ENCODE measurements at places on chromosomes 11 and 22. TPM values are rescaled to one million over a fixed set of nuclear protein-coding genes. Genes with fewer than 3 reads are reported as not detected.

Gene CREB3L1
- 27.1 TPM for total RNA-seq

Gene DEFB108B
- total RNA-seq = not detected

Gene KCNJ11
- total RNA-seq = 4.6 TPM

Gene PNPLA5
- 2.3 TPM for total RNA-seq

Gene KCNK7
- 8.5 TPM for total RNA-seq

Gene RELT
- total RNA-seq = 4.3 TPM

Gene C11orf21
- total RNA-seq = 2.0 TPM

Gene MN1
- 7.4 TPM for total RNA-seq

Gene SLN
- total RNA-seq = 215 TPM

Gene ADAMTS15
- 20.0 TPM for total RNA-seq

Gene C22orf42
- not detected for total RNA-seq

Gene PCNX3
- 8.6 TPM for total RNA-seq

Gene TMPRSS6
- 0.59 TPM for total RNA-seq

Gene HTR3A
- total RNA-seq = 0.99 TPM

Gene CBLIF
- total RNA-seq = not detected

Gene CYP2D6
- 1.4 TPM for total RNA-seq

Gene SCGB1C1
- total RNA-seq = not detected

Gene CRYBA4
- not detected for total RNA-seq

Gene SYT7
- total RNA-seq = 1.7 TPM

Gene SCN4B
- total RNA-seq = 3.1 TPM

Gene CDC42EP2
- 3.7 TPM for total RNA-seq

Gene OSM
- total RNA-seq = 1.3 TPM

Measured in skin of body (tissue), 3 donors.